ENCODE measurements at places on chromosomes 3 and 15.

GRCh38 chr3:153232851-153233271, 70.8 kb downstream of the RAP2B start:
- no peak for DNase-seq

DNA sequence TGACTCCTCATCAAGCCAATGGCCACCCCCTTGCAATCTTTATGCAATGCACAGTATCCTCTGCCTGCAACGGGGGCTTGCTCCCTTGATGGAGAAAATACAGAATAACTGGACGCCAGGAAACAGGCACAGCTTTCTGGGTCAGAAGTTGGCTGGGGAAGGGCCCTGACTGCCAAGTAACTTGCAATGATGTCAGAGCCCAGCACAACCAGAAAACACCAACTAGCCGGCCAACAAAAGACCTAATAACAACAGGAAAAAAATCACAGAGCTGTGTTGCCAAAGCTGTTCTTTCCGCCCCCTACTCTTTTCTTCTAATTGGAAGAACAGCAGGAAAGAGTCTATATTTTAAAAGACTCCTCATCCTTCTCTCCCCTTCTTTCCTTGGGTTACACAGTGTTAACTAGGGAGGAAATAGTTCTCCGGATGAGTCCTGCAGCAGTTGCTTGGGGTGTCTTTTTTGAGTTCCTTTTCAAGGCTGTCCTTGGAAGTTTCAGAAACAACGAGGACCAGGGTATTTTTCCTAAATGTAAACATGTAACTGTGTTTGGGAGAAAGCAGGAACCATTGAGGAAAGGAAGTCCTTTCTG, 1.4 kb upstream of the SEMA6D start:
- no peak for DNase-seq

- no peak for DNase-seq
These were observed 15.9 kb downstream of the LYSMD4 start for GRCh38 chr15:99717161-99718009.

DNA sequence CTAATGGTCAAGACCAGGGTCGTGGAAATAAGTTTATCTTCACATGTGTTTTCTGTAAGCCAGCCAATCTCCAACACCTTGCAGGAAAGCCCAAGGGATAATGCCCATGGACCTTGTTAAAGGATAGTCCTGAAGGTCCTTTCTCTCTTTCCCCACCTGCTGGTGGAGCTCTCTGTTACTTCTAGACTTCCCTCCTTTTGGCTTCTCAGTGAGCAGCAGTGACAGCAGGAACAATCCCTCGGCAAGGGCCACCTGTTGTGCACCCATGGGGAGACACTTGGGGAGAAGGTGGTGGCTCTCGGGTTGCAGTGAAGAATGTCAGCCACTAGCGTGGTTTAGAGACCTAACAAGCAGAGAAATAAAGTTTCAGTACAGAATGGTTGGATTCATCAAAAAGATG, 84.0 kb upstream of the OSBPL11 start:
- DNase-seq, result no peak

DNA sequence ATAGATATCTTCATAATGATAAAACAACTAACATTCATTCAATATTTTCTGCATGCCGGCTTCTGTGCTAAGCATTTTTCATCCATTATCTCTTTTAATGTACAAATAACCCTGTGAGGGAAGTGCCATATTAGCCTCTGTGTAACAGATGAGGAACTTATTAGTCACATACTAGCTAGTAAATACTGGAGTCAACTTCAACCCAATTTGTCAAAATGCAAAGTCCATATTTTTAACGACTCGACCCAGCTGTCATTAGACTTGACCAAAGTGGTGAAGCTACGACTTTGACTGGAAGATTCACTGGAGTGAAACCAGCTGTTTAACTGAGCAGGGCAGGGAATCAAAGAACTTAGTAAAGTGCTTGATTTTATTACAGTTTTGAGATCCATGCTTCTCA, 41.6 kb downstream of the PARP15 start:
- no peak for DNase-seq

DNA sequence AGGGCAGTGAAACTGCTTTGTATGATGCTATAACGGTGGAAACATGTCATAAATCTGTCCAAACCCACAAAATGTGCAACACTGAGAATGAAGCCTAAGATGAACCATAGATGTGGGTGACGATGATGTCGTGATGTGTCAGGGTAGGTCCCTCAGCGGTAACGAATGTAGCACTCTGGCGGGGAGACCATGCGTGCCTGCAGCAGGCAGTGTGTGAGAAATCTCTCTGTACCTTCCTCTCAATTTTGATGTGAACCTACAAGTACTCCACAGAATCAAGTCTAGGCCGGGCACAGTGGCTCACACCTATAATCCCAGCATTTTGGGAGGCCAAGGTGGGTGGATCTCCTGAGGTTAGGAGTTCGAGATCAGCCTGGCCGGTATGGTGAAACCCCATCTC, 268.2 kb upstream of the LYSMD4 start:
- no peak for DNase-seq

DNA sequence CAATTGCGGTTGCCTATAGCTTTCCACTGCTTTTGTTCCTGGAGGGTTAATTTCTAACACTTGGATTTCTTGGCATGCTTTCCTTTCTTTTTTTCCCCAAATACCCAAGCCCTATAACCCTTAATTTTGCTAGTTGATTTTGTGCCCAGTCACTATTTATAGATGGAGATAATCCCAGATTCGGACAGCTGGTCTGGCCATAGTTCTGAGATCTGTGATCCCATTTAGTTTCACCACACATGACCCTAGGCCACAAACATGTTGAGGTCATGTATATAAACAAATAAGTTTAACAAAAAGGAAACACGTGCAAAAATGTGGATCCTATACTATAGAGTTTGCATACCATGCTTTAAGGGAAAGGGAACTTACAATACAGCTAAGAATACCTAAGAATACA, 111.4 kb downstream of the ZMAT3 start:
- no peak for DNase-seq

GRCh38 chr15:69194854-69195253, 34.4 kb downstream of the GLCE start:
- DNase-seq, result no peak

GRCh38 chr15:29233566-29233965, 36.1 kb downstream of the NSMCE3 start:
- no peak for DNase-seq

DNA sequence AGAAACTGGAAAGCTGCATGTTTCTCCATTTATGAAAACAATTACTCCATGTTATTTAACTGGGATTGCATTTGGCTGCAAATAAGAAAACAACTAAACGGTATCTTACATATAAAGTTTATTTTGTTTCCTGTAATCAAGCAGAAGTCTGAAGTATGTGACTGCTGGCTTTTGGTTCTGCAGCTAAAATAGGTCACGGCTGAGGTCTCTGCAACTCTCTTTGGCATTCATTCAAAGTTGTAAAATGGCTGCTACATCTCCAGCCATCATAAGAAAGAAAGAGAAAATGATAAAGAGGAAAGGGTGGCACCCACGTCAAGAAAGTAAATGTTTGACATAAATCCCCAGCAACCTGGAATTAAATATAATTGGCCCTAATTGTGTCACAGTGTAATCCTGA, 406.1 kb downstream of the TBC1D5 start:
- no peak for DNase-seq

DNA sequence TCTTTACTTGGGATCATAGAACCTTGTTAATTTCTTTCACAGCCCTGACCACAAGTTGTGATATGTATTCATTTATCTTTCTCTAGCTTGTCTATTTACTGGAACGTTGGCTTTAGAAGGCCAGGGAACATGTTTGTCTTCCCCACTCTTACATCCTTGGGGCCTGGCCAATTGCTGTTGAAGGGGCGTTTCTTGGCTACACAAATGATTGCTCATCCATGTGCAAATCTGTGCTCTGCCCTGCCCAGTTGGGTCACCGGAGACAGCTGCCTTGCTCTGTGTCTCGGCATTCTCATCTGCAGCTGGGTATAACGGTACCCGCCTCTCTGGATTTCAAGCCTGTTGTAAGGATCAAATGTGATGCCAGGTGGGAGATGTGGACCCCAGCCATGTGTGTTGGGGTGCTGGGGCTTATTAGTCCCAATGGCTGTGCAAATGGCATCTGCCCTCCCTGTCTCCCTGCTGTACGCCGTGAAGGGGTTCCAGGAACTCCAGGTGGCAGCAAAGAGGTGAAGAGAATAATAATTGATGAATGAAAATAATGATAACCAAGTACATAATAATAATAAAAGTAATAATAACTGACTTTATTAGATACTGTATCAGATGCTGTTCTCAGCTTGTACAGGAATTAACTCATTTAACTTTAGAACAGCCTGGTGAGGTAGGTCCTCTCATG, 24.0 kb upstream of the TLE3 start:
- DNase-seq, result no peak

DNA sequence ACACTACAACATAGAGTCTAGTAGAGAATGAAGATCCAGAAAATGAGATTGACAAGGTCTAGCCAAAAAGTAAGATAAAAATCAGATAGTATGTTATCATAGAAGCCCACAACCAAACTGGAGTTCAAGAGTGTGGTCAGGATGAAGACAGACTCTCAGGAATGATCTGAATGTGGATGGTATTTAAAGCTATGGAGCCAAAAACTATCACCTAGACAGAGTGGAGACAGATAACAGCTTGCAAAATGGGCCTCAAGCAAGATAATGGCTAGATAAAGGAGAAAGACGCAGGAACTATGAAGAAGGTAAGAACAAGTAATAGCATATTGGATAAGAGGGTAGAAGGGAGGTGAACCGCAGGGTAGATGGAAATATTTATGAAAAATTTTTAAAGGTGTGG, 35.4 kb downstream of the ZMAT3 start:
- no peak for DNase-seq

GRCh38 chr3:149579838-149580542, 77.8 kb downstream of the WWTR1 start:
- no peak for DNase-seq

DNA sequence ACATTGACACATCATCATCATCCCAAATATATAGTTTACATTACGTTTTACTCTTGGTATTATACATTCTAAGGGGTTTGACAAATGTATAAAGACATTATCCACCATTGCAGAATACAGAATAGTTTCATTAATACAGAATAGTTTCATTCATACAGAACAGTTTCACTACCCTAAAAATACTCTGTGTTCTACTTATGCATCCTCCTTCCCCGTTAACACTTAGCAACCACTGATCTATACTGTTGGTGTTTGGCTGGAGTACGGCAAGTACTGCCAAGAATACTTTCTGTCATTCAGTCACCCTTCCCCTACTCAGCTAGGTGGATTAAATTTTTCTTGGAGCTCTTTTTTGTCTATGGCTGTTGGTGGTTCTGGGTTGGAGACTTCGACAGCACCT, 33.4 kb downstream of the LEKR1 start:
- DNase-seq, result no peak

GRCh38 chr3:120460181-120460790, 9.5 kb upstream of the FSTL1 start:
- no peak for DNase-seq

DNA sequence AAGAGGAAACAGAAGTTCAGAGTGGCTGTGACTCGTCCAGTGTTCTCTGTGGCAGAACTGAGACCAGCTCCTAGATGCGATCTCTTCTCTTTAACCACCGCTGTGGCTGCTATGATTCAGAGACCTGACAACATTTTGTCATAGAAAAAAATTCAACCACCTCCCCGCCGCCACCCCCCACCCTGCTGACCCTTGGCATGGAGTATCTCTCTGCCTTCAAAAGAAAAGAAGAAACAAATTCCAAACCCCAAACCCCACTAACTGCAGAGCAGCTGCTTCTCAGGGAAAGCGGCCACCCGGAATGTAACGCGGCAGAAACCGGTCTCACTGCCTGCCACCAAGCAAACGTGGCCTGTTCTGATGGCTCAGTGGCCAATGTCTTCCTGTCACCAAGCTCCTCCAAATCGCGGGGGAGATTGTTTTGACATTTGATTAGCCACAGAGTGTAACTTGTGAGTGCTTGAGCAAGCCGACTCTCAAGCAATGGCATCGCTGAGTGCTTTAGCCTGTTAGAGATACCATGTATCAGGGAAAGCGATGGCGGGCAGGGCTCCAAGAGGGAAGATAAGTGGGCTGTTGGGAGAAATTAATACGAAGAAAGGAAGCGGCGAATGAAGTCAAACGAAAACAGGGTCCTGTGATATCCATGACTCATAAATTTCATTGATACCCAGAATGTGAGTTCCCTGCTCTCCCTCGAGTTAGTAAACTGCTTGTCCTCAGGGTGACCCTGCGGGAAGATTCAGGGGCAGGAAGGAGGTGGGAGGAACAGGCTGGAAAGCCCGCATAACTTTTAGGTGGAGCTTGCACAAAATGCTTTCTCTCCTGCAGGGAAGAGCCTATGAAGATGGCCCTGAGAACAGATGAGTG, 44.8 kb upstream of the TLE3 start:
- no peak for DNase-seq

DNA sequence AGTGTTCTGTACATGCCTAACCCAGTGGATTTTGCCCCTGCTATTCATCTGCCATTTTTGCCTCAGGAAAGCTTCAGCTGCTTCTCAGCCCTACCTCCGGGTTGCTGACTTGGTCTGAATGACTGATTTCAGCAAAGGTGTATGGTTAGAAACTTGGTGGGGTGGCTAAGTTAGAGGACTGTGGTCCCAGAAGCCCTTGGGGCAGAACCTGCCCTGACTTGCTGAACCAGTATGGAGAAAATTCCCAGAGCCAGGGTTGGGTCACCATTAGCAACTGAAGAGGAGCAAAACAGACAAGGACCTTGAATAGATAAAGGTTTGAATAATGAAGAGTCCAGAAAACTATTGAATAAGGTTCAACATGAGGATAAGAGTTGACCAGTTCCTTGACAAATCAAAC, 6.1 kb upstream of the WWTR1 start:
- no peak for DNase-seq

All from stimulated activated CD8-positive, alpha-beta memory T cell treated with anti-CD3 and anti-CD28 coated beads, Interleukin-15, amount 100 ng/mL, for 4 hours (primary cell).